ENCODE measurements at places on chromosomes 5 and 9.

GRCh38 chr5:9604416-9604815 is 25.7 kb downstream of the TAS2R1 start:
- DNase-seq: no peak

DNA sequence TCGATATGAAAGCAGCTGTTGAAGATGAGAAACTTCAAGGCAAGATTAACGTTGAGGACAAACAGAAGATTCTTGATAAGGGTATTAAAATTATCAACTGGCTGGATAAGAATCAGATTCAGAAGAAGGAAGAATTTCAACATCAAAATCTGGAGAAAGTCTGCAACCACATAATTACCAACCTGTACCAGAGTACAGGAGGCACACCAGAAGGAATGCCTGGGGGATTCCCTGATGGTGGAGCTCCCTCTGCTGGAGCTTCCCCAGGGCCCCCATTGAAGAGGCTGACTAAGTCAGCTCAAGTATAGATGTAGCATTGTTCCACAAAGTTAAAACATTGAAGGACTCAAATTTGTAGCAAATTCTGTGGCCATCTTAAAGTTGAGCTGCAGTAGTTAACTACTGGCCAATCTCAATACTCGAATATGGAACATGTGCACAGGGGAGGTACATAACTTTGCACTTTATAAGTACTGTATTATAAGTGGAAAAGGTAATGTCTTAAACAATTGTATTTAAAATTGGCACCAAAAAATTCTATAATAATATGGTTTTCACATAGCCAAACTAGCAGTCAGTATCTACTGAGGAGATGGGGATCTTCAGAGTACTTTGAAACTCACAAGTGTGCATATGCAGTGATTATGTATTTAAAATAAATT is 237.5 kb downstream of the CHSY3 start:
- peak; percentile 16 for DNase-seq

DNA sequence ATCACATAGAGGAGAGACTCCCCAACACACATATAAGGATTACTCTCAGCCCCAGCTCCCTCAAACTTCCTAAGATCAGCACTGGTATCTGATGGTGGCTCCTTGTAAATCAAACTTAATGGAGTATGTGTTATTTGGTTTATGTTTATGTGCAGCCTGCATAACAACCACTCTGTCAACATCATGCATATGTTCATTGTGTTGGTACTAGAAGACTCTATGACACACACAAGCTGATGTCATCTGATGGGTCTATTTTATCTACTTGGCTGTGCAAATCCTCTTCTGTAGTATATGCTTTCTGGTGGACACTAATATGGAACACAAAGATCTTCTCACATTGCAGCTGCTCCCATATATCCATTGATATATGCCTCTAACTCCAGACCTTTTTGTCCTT is 134.0 kb upstream of the FAM174A start:
- no peak for DNase-seq

DNA sequence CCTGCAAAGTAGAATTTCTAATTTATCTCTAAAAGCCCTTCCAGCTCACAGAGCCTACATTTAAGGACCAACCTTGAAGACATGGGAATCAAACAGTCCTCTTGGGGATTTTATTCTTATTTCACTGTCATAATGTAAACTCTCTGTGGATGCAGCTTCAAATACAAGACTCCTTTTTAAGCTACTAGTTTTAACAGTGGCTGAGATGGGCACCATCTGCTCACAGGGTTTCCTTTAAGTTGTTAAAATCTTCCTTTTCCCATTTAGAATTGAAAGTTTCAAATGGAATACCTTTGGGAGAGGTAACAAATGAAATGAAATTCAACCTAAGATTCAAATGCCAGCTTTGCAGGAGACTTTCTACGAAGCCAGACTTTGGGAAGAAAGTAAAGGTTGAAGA is 243.7 kb downstream of the GLIS3 start:
- DNase-seq: no peak

DNA sequence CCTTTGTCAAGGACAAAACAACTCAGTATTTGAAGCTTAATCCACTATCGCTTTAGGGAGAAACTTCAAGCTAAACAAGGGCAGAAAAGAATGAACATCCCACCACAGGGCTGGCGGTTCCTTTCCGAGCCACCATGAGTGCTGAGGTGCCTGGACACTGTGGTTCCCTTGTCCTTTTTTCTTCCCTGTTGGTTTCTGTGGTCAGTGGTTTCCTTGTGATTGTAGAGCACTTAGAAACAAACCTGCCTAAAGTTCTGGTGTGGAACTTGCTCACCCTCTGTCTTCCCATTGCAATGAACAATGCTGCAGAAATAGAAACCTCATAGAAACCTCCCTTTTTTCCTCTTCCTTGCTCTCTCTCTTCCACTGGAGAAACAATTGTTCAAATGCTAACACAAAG is 79.3 kb upstream of the TBC1D2 start:
- DNase-seq: no peak

DNA sequence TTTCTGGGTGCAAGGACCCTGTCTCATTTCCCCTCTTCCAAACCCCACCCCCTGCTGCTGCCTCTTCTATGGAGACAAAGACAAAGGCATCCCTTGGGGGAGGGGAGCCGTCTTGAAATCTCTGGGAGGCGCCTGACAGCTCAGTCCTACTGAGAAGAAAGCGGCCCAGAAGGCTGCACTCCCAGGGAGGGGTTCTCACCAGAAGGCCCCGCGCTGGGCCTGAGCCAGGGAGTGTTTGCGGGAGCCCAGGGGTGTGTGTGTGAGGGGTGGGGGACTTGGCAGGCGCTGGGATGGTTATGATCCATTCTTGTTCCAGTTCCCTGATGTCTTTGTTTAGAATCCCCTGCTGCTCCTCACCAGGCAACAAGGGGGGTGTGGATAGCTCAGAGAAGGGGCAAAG is 45.7 kb upstream of the ALDH1B1 start:
- DNase-seq: no peak

DNA sequence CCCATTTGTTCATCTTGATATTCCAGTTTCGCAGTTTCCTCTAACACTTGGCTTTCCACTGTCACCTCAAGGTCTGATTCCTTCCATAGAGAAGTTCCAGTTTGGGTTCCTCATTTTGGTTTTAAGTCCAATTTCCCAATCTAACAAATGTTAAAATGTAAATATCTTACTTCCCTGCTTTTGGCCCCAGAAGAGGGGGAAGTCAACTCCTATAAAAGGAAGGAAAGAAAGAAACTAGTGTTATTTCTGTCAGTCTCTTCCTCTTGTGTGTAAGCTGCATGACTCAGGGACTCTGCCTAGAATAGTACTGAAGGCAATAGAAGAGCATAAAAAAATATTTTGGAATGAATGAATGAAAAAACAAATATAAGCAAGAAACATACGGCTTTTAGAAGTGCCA is 127.5 kb upstream of the CCNG1 start:
- no peak for DNase-seq

GRCh38 chr5:80668016-80668969 is 13.5 kb upstream of the DHFR start:
- no peak for DNase-seq

GRCh38 chr9:22240619-22241018 is 206.0 kb upstream of the DMRTA1 start:
- DNase-seq: no peak

- DNase-seq: no peak
Measured at GRCh38 chr5:33153372-33153771, 287.4 kb upstream of the TARS1 start.

DNA sequence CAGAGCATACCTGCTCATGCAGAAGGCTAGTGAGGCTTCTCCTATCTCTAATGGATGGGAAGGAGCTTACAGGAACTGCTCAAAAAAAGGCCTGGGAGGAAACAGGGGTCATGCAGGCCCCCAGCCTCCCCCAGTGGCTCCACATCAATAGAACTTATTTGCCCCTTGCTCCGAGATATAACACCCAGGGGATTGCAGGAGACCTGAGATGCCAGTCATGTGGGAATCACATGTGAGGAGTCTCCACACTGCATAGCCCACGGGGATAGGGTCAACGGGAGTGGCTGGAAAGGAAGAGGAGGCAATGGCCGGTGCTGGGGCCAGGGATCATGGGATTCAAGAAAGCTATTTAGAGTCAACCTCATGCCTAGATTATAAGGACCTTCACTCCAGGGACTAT is 76.2 kb downstream of the NRG2 start:
- DNase-seq: no peak

DNA sequence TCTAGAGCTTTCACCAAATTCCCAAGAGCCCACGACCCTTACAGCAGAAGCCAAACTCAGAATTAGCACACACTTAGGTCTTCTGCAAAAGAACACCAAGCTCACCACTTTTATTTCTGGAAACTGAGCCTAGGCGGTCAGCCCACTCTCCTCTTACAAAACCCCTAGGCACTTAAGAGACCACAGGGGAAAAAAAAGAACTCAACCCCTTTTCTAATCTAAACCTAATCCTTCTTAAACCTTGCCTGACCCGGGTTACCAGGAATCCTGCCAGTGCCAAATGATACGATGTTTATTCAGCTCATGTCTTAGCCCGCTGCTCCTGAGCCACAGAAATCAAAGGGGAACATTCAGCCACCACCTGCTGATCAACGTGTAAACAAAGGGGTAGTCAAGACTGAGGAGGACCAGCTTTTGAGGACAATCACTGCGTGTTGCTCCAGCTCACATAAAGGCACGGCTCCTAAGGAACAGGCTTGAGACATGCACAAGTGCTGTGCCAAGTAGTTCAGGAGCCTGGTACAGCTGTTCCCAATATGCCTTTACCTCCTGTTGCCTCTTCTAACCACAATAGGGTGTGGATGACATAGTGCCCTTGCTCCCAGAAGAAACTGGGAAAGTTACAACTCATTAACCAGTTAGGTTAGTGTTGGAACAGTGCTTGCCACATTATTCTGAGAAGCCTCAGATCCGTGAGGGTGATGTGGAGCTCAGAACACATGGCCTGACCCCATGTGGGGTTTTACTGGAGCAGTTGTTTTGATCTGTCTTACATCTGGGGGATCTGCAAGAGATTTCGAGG is 49.3 kb downstream of the ZFAND5 start:
- peak; percentile 92 for DNase-seq

- no peak for DNase-seq
Measured at GRCh38 chr5:132024789-132025402, 13.4 kb upstream of the ACSL6 start.

DNA sequence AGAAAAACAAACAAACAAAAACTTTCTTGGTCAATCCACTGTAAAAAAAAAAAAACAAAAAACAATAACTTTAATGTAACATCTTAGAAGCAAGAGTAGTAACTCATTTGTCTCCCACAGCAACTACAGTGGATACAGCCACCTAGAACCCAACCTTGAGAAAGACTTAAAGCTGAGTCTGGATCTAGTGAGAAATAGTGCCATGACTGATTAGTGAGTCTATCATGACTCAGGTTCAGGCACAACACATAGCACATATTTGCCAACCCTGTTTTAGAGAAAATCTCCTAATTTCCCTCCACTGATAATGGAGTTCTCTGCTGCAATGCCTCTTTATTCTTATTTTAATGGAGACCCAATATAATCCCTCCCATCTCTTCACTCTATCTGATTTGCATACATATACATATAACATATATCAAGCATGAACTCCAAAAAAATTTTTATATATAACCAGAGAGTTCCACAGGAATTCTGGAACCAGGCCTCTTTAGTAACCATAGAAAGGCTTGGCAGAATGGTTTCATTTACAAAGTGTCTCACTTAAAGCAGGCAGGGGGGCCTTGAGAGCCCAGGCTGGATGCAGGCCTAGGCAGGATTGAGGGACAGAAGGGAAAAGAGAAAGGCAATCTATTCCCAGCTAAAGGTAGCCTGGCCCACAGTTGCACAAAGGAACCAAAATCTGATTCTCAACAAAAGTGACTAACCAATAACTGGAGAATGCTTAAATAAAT is 11.9 kb upstream of the NR4A3 start:
- no peak for DNase-seq

DNA sequence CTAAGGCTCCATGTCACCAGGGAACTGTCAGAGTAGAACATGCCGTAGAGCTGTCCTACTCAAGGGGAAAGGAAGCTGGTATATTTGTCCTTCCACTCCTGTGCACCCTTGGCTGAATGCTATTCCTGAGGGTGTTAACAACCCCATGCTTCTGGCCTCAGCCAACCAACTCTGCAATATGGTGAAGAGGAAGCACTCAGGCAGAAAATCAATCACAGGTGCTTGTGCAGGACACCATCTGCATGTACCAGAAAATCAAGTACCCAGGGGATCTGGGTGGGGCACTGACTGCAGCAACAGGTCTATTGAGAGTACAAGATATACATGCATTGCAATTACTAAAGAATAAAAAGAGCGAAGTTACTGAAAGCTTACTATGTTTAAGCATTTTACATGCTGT is 51.4 kb upstream of the NEK6 start:
- DNase-seq: no peak

GRCh38 chr9:95940265-95940664 is 64.8 kb downstream of the ERCC6L2 start:
- no peak for DNase-seq

DNA sequence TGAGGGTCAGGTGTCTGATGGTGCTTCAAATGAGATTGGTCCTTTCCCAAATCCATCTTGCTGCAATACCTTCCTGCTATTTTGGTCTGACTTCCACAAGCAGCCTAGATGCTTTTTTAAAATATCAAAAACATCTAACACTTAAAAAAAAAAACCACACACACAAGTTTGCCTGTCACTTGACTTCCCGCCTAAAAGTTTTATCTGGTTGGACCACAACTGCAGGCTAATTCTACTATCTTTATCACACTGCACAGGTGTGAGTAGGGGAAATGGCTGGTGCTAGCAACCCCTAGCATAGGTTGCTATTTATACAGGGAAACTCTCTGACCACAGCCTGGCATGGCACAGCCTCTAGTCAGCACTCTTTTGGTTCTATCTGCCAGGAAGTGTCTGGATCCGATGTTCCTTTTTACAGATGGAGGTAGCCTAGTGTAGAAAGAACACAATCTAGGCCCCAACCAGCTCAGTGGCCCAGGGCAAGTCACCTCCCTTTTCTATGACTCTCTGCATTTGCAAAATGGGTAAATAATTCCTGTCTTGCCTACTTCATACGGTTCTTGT is at the start of gene HEMGN:
Gene HEMGN (minus strand): TSS at position 92 of the 564 bp plus-strand sequence. CDS start 36 bp downstream, at position 56.
- DNase-seq: no peak

DNA sequence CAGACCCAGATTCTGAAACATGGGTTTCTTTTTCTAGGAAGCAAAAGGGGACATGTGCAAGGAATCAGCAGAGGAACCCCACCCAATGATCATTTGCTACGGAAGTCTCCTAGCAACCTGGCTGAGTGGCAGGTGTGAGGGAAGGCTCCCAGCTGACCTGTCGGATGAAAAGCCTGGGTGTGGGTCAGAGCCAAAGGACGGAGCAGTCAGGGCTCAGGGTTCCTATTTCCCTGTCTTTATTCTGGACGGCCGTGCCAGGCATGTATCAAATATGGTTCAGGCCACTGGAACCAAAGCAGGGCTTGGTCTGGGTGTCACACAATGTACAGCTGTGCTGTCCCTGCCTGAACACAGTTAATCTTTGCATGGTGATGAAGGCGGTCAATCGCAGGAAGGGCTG is 20.1 kb downstream of the STK10 start:
- no peak for DNase-seq

- DNase-seq: no peak
Measured at GRCh38 chr5:53378590-53379247, 101.7 kb upstream of the FST start.

GRCh38 chr5:39616131-39616530 is 191.4 kb upstream of the DAB2 start:
- DNase-seq: no peak

All from PC-9 (cell line).